Stimulated activated CD4-positive, alpha-beta T cell treated with anti-CD3 and anti-CD28 coated beads, Interleukin-1b, Interleukin-23, amount 100 ng/mL, for 24 hours (primary cell): ENCODE measurements at places on chromosomes 13 and 19.

GRCh38 chr19:39328046-39328705 lies 7.5 kb upstream of the LRFN1 start:
- DNase-seq, result peak; percentile 76

GRCh38 chr13:28140433-28141125 lies 2.2 kb downstream of the PAN3 start:
- no peak for DNase-seq

- DNase-seq, result no peak
These were observed 291.6 kb upstream of the MAB21L1 start for GRCh38 chr13:35768073-35768472.

DNA sequence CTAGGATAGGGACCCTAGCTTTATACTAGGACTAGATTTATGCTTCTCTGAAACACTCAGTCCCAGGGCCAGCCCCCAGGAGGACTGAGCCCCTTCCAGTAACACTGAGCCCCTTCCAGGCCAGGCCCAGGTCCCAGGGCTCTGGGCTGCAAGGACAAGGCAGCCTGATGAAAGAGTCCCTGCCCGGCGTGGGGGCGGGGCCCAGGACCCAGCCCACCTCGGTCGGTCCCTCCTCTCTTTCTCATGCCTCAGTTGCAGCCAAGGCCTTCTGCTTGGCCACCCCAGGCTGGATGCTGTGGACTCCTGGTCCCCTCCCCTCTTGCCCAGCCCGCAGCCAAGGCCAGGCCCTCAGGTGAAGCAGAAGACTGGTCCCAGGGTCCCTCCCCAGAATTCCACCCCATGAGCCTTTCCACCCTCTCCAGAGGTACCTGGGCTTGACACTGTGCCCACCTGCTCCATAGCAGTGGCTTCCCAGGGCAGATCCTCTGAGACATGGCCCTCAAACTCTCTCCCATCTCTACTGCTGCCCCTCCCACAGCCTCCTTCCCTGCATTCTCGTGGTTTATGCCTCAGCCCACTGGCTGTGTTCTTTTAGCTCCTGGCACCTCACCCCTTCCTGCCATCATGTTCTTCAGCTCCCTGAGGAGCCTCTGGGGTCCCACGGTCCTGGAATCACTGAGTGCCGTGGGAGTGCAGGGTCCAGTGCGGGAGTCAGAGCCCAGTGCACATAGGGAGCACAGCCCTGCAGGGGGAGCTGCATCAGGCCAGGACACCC lies 53.6 kb upstream of the C1QTNF9B start:
- DNase-seq, result no peak

- DNase-seq, result no peak
These were observed 72.1 kb downstream of the KLF12 start for GRCh38 chr13:74061926-74062595.

- DNase-seq, result no peak
These were observed 129.4 kb downstream of the PCDH20 start for GRCh38 chr13:61286148-61286745.

- DNase-seq, result no peak
These were observed 12.6 kb downstream of the ZNF888 start for GRCh38 chr19:52910648-52911047.

DNA sequence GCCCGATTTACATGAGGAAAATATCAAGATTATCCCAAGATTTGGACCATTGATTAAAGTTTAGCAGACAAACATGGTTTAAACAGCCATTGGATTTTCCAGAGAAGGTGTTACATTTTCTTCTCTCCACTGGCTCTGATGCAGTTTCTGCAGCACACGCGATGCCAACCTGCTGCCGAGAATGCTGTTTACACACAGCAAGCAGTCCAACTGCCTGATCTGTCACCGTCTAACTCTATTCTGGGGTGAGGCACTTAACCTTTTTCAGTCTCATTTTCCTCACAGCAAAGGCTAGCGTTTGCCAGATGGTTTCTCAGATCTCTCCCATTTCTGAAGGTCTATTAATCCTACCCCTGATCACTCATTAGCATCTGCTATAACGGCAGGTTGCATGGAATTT lies 763.5 kb upstream of the GPC6 start:
- no peak for DNase-seq

DNA sequence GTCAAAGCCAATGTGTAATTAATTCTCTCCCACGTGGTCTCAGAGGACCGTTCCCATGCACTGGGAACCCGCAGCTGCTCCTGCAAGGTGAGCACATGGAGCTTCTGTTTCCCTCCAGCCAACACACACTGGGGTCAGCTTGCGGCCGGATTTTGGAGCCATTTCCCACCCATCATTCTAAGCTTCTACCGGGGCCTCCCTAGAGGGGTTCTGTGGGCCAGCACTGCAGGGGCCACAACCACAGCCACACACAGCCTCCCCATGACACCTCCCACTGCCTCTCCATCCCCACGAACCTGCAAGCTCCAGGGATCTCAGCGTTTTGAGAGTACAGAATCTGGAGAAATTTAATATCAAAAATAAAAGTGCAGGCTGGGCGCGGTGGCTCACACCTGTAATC lies 120.7 kb upstream of the SOX1 start:
- DNase-seq, result no peak

- no peak for DNase-seq
These were observed 1204.5 kb upstream of the SLC10A2 start for GRCh38 chr13:104270731-104271130.

GRCh38 chr13:40974460-40975407 lies 44.4 kb downstream of the ELF1 start:
- DNase-seq, result no peak

DNA sequence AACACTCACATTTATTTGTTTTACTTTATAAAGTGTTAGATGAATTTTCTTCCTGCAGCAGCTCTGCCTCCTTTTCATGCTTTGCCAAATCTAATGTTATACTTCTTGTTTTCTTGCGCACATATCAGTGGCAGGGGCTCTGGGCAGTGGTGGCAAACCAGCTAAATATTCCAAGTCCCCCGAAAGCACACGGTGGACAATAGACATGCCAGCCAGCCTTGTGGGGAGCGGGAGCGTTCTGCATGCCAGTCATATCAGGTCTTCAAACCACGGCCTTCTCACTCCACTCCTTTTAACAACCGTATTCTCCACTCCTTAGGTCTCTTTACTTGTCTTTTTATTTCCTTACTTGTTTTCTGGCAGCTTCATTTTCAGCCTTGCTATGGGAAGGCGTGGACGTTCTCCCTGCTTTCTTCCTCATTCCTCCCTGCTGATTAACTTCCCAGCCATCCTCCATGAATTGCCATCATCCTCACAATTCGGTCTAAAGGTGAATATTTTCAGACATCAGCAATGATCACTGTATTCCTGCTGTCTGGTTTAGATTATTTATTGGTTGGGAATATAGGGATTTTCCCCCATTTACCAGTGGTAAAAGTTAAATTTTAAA lies 77.1 kb upstream of the WASF3 start:
- no peak for DNase-seq

- no peak for DNase-seq
These were observed 15.7 kb upstream of the CD177 start for GRCh38 chr19:43337737-43338136.

DNA sequence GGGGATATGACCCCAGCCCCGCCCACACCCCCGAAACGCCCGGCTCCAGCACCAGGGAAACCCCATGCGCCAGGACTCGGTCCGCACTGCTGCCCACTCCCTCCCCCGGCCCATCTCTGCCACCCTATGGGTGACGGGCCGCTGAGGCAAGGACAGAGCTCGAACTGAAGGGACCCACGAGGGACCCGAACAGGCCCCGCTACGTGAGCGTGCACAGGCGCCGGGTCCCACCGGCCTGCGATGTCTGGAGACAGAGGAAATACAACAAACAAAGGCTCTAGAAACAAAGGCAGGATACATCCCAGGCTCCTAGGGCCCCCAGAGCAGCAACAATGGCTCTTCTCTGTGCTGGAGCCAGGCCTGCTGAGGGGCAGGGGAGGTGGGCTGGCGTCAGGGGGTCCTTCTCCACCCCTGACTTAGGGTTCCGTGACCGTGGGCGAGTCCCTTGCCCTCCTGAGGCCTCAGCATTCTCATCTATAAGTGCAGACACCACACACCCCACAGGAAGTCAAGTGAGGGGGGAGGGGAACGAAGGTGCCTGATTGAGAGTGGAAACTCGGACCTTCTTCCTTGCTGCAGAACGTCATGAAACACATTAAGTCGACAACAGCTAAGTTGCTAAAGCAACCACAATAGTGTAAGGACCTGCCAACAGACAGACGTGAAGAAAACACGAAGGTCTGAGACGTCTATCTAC lies 3.1 kb downstream of the ABHD17A start:
- no peak for DNase-seq

- no peak for DNase-seq
These were observed 466.4 kb upstream of the ARGLU1 start for GRCh38 chr13:107034236-107034872.

GRCh38 chr13:108315273-108315672 lies 45.8 kb downstream of the TNFSF13B start:
- DNase-seq, result no peak

- DNase-seq, result no peak
These were observed 86.5 kb downstream of the RFC3 start for GRCh38 chr13:33904431-33904830.

DNA sequence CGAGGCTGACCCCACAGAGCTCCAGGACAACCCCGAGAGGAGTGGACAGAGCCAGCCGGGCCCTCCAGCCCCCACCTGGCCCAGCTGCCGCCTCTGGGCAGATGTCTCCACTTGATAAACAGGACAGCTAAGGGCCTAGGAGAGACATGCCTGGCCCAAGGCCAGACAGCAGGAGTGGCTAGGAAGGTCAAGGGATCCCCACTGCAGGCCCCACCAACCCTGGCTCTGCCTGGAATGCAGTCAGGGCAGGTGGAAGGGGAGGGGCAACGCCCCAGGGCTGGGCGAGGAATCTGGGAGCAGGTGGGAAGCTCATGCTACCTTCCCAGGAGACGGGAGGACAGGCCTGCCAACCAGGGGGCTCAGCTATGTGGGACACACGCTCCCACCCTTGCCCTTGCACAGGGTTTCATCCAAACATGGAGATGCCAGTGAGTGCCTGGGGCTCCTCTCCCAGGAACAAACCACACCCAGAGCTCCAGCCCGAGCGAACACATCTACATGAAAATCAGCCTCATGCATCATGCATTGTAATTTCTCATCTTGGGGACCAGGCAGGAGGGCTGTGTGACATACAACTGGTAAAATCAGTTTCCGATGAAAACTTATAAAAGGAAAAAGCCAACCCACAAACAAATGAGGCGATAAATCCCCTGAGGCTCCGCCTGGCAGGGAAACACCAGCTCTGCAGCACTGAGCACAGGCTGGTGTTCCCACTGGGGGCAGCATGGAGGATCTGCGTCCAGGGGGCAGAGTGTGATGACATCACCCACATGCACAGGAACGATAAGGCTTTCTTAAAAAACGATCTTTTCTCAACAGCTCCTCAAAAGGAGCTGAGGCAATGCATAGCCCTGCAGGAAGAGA lies 25.0 kb downstream of the SH3GL1 start:
- DNase-seq, result no peak

GRCh38 chr13:33710924-33711323 lies 107.0 kb upstream of the RFC3 start:
- DNase-seq, result no peak

DNA sequence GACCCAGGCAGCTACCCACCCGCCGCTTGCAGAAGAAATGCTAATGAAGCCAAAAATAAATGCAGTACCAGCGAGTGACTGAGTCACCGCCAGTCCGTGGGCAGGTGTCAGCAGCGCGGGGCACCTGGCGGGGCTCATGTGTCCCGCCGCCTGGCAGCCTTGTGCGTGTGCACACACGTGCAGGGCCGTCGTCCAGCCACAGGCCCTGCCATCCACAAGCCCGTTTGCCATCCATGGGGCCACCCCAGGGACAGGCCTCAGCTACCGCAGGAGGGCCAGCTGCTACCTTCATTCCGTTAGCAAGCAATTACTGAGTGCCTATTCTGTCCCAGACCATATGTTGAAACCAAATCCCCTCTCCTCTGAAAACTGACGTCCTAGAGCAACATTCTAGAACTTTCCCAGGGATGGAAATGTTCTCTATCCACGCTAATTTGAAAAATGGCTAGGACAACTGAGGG lies 20.5 kb downstream of the NCAN start:
- no peak for DNase-seq

DNA sequence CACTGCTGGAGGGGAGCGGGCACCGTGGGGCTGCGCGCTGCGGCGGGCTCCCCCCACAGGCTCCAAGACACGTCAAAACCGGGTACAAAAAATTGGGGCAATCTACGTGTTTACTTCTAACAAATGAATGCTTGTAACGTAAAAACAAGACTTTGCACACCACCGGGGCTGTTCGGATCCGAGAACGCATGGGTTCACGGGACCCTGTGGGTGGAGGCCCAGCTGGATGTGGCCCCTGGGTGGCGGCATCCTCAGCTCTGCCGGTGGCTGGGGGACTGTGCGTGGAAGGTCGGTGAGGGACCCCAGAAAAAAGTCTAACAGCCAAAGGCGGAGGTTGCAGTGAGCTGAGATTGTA lies 10.3 kb upstream of the SLC7A10 start:
- no peak for DNase-seq

DNA sequence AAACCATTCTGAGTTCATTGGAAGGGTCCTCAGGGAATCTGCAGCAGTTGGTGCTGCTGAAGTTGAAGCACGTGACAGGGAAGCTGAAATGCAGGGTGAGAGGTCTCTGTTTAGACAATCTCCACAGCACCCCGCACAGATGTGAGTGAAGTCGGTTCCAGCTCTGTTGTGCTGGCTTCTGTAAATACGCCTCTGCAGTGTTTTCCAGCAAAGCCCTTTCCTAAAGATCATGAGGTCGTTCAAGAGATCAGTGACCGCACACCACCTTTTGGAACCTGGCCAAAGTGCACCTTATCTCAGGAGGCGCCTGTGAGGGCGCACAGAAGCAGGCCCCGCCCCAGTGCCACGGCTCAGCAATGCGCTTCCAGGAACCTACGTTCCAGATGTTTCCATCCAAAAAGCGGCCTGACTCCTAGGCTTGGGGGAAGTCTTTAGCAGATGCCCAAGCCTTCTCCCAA lies 10.8 kb downstream of the CUL4A start:
- DNase-seq, result no peak

GRCh38 chr19:1248139-1248785 lies at the start of gene MIDN:
Gene MIDN, plus strand, starts transcription at chr19:1248583. Its CDS starts 1,714 bp downstream, at chr19:1250297.
- no peak for DNase-seq

DNA sequence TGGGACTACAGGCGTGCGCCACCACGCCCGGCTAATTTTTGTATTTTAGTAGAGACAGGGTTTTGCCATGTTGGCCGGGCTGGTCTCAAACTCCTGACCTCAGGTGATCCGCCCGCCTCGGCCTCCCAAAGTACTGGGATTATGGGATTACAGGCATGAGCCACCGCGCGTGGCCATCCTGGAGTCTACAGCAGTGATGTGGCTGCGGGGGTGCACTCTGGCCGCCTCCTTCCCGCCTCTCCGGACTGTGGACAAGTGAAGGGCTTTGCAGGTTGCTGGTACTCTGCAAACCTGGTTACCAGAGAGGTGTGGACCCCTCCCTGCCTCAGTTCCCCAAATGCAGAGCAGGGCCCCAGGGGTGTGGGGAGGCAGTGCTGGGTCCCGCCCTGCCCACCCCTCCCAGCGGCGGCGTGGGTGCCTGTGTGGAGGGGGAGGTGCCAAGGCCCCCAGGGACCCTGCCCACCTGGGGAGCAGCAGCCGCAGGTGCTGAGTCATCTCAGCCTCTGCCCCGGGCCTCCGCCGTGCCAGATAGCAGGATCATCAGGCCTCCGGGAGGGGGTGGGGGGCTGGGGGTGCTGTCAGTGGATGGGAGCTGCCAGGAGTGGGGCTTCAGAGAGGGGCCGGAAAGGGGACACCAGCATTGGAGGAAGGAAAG lies 23.1 kb downstream of the ARID3A start:
- DNase-seq, result no peak
